ENCODE measurements at places on chromosomes 12 and 14. TPM values are rescaled to one million over a fixed set of nuclear protein-coding genes. Genes with fewer than 3 reads are reported as not detected.

DNA sequence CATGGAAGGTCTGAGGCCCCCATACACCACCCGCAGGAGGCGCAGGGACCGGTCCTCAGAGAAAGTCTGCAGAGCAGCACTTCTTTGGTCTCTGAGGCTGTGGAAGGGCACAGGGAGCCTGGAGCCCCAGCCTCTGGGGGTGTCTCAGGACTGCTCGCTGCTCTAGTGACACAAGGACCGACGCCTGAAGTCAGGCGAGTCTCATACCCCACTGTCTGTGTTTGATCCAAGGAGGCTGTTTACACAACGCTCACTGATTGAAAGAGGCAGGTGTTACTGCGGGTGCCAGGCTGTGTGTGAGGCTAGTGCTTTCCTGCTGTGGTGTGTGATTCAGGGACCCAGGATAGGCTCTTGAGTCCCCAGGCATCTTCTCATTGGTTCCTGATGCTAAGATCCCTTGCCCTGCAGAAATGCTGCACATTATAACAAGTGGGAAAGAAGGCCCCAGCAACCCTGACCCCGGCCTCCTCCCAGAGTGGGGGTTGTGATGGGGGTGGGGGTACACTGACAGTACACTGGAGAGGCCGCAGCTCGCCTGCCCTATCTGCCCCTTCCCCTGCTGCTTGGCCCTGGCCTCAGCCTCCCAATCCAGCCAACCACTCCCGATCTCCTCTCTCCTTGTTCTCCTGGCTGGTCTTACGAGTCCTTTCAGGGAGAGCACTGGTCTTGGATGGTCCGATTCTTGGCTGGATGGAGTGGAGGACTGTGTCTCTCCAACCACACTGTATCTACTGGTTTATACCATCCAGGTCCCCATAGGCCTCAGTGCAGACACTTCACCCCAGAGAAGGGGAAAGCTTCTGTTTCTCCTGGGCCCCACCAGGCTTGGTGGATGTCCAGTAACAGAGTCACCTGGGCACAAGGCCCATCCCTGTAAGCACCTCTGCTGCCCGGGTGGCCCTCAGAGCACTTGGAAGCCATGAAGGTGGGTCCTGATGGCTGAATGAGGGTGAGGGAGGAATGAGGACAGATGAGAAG, 6.6 kb downstream of the CACNA2D4 start:
- no peak overlapping the region for H3K4me3 ChIP-seq
- no peak for DNase-seq
- no peaks in the 10 kb centered on the region for H3K27me3 ChIP-seq

DNA sequence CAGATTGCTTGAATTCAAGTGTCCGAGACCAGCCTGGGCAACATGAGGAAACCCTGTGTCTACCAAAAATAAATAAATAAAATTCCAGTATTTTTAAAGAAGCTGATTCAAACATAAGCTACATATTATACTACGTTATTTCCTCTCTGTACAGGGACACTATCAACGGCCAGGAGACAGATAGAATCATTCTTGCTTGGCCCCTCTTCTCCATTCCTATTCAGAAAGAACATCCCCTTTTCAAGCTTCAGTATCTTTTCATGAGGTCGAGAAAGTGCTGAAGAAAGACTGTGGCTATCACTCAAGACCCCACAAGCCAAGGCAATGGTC, 314 bp upstream of the DHRS7 start:
- no peak for DNase-seq
- no peaks in the 10 kb centered on the region for H3K36me3 ChIP-seq
- H3K27ac ChIP-seq: peak overlapping the region; percentile 93
- no peaks in the 10 kb centered on the region for H3K4me1 ChIP-seq
- H3K27me3 ChIP-seq: no peaks in the 10 kb centered on the region

- H3K27ac ChIP-seq: no peak overlapping the region
- no peaks in the 10 kb centered on the region for H3K36me3 ChIP-seq
- H3K27me3 ChIP-seq: peaks cover 5% of the 10 kb centered on the region
- peak overlapping the region; percentile 18 for H3K4me3 ChIP-seq
These were observed 736 bp downstream of the C14orf39 start for GRCh38 chr14:60485057-60485597.

Gene SERPINA5
- 4.3 TPM for total RNA-seq

Gene NXPH4
- not detected for total RNA-seq

GRCh38 chr12:127174881-127175280, 1092.1 kb upstream of the TMEM132C start:
- H3K4me1 ChIP-seq: no peaks in the 10 kb centered on the region
- H3K4me3 ChIP-seq: no peak overlapping the region
- H3K27me3 ChIP-seq: no peaks in the 10 kb centered on the region

- no peaks in the 10 kb centered on the region for H3K27me3 ChIP-seq
- no peaks in the 10 kb centered on the region for H3K36me3 ChIP-seq
- H3K4me3 ChIP-seq: no peak overlapping the region
- H3K4me1 ChIP-seq: no peaks in the 10 kb centered on the region
- no peak overlapping the region for H3K27ac ChIP-seq
- DNase-seq: no peak
These were observed 128.5 kb upstream of the FRMD6 start for GRCh38 chr14:51523243-51523642.

- H3K36me3 ChIP-seq: peaks cover 28% of the 10 kb centered on the region
- H3K4me3 ChIP-seq: no peak overlapping the region
- H3K27me3 ChIP-seq: no peaks in the 10 kb centered on the region
These were observed 56.6 kb downstream of the MAX start for GRCh38 chr14:65045709-65046108.

Gene SLC16A7
- total RNA-seq: 12.6 TPM

Gene AP4S1
- total RNA-seq: 4.2 TPM

- peak overlapping the region; percentile 79 for H3K27ac ChIP-seq
- peak; percentile 24 for DNase-seq
- H3K36me3 ChIP-seq: no peaks in the 10 kb centered on the region
These were observed 40.3 kb downstream of the MAP1LC3B2 start for GRCh38 chr12:116599285-116600136.

Gene TPH2
- total RNA-seq: not detected

- no peak overlapping the region for H3K27ac ChIP-seq
- H3K36me3 ChIP-seq: no peaks in the 10 kb centered on the region
- no peaks in the 10 kb centered on the region for H3K4me1 ChIP-seq
- H3K27me3 ChIP-seq: no peaks in the 10 kb centered on the region
- DNase-seq: no peak
- no peak overlapping the region for H3K4me3 ChIP-seq
These were observed 690.3 kb downstream of the TMEM121 start for GRCh38 chr14:106216679-106217078.

DNA sequence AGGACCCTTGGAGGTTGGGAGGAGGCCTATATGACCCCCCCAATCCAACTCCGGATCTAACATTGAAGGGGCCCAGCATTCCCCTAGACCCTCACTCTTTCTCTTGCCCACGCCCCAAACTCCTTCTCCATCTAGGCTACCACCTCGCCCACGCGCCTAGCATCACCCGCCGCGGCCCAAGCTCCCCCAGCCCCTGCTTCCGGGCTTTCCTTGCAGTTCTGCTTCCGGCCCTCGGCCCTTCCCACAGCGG, 445 bp downstream of the CERS5 start:
- H3K27ac ChIP-seq: peak overlapping the region; percentile 98
- peak overlapping the region; percentile 85 for H3K4me3 ChIP-seq
- DNase-seq: no peak

- no peaks in the 10 kb centered on the region for H3K36me3 ChIP-seq
- no peak overlapping the region for H3K4me3 ChIP-seq
- DNase-seq: no peak
- no peaks in the 10 kb centered on the region for H3K27me3 ChIP-seq
These were observed 117.6 kb downstream of the TRMT5 start for GRCh38 chr14:60863249-60863648.

Gene MMP14
- 178 TPM for total RNA-seq

- no peaks in the 10 kb centered on the region for H3K27me3 ChIP-seq
- no peak overlapping the region for H3K27ac ChIP-seq
- H3K4me3 ChIP-seq: no peak overlapping the region
These were observed 5.0 kb downstream of the TMEM116 start for GRCh38 chr12:112007945-112008344.

GRCh38 chr14:104871145-104871655, 6.1 kb downstream of the CEP170B start:
- H3K27ac ChIP-seq: no peak overlapping the region
- no peak overlapping the region for H3K4me3 ChIP-seq
- no peak for DNase-seq

GRCh38 chr14:98754343-98755020, 517.5 kb downstream of the BCL11B start:
- DNase-seq: no peak

DNA sequence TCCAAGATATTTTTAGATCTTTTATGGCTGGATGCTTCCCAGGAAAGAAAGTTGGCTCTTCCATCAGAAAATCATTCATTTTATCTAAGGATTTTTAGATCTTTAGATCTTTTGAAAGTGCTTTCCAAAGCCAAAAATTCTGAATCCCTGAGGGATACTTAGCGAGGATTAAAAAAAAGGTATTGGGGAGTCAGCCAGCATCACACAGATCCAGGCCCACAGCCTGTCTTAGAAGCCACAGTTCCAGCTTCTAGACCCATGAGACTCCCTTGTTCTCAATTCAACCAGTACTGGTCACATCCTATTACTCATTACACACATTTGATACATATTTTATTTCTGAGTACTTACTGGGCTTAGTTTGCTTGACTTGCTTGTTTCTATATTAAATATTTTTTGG, 49.9 kb downstream of the TSPAN8 start:
- peaks cover 7% of the 10 kb centered on the region for H3K4me1 ChIP-seq
- no peak overlapping the region for H3K4me3 ChIP-seq
- DNase-seq: no peak
- no peaks in the 10 kb centered on the region for H3K36me3 ChIP-seq
- H3K27ac ChIP-seq: no peak overlapping the region

DNA sequence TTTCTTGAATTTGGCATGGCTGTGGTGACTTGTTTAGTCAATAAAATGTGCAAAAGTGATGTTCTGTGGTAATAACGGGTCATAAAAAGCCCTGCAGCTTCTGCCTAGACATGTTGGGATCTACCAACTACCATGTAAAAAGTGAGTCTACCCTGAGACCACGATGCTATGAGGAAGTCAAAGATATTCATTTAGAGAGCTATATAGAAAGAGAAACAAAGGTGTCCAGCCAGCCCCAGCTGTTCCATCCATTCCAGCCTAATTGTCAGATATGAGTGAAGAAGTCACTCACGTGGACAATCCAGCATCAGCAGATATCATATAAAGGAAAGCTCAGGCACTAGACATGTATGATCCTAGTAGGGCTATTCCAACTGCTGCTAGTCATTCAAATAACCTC, 117.2 kb upstream of the SSTR1 start:
- H3K4me1 ChIP-seq: no peaks in the 10 kb centered on the region
- DNase-seq: no peak
- no peak overlapping the region for H3K27ac ChIP-seq
- H3K4me3 ChIP-seq: no peak overlapping the region

Gene ADAM20
- 4.6 TPM for total RNA-seq

GRCh38 chr12:108565976-108566375, 3.6 kb downstream of the ISCU start:
- no peak overlapping the region for H3K4me3 ChIP-seq
- DNase-seq: peak; percentile 84
- peak overlapping the region; percentile 61 for H3K27ac ChIP-seq
- H3K27me3 ChIP-seq: no peaks in the 10 kb centered on the region
- peaks cover 18% of the 10 kb centered on the region for H3K4me1 ChIP-seq

DNA sequence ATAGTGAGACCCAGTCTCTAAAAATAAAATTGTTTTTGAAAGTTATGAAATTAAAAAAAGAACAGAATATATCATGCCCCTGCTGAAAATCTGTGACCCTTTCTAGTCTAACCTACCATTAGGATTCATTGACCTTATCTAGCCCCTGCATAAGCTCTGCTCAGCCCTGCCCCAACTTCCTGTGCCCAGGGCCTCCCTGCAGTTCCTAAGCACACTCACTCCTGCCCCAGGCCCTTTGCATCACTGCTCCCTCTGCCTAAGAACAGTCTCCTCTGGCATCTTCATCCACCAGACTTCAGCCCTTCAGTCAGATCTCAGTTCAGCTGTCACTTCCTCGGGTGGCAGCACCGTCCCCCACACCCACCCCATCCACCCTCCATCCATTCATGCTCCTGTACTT, 55.4 kb downstream of the SCARB1 start:
- H3K27me3 ChIP-seq: no peaks in the 10 kb centered on the region
- H3K27ac ChIP-seq: no peak overlapping the region
- DNase-seq: no peak

GRCh38 chr12:53115112-53115890, 12.0 kb downstream of the SOAT2 start:
- H3K36me3 ChIP-seq: no peaks in the 10 kb centered on the region
- H3K4me3 ChIP-seq: no peak overlapping the region
- H3K27me3 ChIP-seq: no peaks in the 10 kb centered on the region
- H3K27ac ChIP-seq: peak overlapping the region; percentile 95
- DNase-seq: no peak
- H3K4me1 ChIP-seq: peaks cover 28% of the 10 kb centered on the region

DNA sequence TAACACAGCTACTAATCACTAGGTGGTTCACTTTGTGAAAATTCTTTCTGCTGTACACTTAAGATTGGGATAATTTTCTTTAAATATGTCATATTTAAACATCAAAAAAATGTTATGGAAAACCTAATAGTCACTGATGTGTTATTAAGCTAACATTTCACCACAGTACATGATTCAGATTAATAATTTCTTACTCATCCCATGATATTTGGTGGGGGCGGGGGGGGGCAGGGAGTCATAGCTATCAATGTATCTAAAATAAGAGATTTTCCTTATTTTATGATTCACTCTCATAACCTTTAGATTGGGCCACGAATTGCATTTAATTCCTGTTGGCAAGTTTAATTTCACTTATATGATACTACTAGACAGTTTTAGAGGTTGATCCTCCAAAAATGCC, 88.8 kb downstream of the KCNH5 start:
- no peak overlapping the region for H3K4me3 ChIP-seq
- no peaks in the 10 kb centered on the region for H3K4me1 ChIP-seq
- DNase-seq: no peak
- no peak overlapping the region for H3K27ac ChIP-seq
- H3K27me3 ChIP-seq: no peaks in the 10 kb centered on the region
- H3K36me3 ChIP-seq: no peaks in the 10 kb centered on the region

Gene PTHLH
- not detected for total RNA-seq

GRCh38 chr12:31989571-31990362, 30.6 kb downstream of the RESF1 start:
- H3K36me3 ChIP-seq: peaks cover 3% of the 10 kb centered on the region
- no peaks in the 10 kb centered on the region for H3K27me3 ChIP-seq
- H3K27ac ChIP-seq: no peak overlapping the region
- H3K4me1 ChIP-seq: no peaks in the 10 kb centered on the region
- no peak for DNase-seq

Gene APOF
- total RNA-seq: not detected

Gene DDX24
- 104 TPM for total RNA-seq

Gene PCBP2
- total RNA-seq: 354 TPM

DNA sequence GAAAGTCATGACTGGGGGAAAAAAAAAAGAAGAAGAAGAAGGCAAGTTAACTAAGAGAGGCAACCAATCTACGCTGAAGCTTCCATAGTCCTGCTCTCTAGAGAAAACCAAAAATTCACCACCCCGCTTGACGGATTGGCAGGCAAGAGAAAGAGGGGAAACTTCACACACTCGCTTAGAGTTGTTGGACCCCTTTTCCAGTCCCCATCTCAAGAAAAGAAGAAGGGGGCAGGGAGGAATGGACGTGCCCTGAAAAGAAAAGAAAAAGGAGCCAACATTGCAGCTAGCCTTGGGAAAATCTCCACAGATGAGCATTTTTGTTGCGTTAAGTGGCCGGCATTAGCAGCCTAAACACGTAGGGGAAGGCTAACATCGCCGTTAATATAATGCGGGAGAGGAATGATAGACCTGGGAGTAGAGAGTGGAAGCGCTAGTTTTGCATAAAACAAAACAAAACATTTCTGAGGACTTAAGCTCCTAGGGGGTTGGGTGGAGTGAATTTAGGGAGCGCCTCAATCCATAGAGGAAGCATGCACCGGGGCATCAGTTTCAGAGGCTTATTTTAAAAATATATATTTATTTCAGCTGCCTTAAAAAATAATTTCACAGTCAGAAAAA, 11.3 kb upstream of the FOXG1 start:
- no peaks in the 10 kb centered on the region for H3K36me3 ChIP-seq
- peaks cover 16% of the 10 kb centered on the region for H3K27me3 ChIP-seq
- H3K4me3 ChIP-seq: no peak overlapping the region
- H3K27ac ChIP-seq: no peak overlapping the region
